T-helper 9 cell (primary cell): ENCODE measurements at places on chromosomes 5 and 9.

DNA sequence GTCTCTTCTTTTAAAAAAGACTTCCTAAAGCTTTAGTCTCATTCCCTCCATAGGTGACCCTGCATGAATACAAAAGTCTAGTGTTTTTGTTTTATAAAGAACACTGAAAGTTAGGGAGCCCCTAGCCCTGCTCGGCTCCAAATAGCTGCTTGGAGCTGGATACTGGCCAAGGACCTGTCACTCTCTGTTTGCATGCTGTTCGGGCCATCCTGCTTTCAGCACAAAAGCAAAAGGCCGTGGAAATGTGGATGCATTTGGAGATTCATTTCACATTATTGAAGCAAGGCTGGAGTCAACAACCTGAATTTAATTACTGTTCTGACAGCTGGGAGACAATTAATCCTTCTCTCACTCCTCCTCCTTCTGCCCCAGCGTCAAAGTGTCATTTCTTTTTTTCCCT is 151.7 kb upstream of the NMUR2 start:
- DNase-seq: no peak

DNA sequence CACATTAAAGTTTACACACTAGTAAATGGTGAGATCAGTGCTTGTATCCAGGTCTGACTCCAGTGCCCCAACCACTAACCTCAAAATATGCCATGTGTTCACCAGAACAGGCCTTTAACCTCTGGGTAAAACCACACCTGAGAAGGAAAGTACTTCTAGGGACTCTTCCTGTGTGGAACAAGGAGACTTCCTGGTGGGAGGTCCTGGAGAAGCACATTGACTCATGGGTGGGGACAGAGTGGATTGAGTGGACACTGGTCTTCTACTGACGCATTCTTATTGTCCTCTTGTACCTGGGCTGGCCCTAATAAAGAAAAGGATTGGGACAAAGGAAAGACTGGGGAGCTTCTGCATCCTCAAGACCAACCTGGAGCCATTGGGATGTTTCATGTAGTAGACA is 43.4 kb downstream of the ANGPTL2 start:
- DNase-seq: no peak

DNA sequence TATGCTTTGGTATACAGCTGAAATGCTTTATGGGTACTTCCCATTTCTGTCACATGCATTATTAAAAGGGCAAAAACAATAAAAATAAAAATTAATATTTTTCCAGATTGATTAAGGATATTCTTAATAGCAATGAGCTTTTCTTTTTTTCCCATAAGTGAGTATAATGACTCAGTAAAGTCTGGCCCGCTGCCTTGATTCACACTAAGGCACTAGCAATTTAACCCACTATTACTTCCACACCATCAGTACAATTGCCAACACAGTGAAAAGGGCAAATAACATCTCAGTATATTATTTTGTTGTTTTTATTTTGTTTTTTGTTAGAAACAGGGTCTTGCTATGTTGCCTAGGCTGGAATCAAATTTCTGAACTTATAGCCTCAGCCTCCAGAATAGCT is 150.1 kb downstream of the RNF180 start:
- DNase-seq: no peak

DNA sequence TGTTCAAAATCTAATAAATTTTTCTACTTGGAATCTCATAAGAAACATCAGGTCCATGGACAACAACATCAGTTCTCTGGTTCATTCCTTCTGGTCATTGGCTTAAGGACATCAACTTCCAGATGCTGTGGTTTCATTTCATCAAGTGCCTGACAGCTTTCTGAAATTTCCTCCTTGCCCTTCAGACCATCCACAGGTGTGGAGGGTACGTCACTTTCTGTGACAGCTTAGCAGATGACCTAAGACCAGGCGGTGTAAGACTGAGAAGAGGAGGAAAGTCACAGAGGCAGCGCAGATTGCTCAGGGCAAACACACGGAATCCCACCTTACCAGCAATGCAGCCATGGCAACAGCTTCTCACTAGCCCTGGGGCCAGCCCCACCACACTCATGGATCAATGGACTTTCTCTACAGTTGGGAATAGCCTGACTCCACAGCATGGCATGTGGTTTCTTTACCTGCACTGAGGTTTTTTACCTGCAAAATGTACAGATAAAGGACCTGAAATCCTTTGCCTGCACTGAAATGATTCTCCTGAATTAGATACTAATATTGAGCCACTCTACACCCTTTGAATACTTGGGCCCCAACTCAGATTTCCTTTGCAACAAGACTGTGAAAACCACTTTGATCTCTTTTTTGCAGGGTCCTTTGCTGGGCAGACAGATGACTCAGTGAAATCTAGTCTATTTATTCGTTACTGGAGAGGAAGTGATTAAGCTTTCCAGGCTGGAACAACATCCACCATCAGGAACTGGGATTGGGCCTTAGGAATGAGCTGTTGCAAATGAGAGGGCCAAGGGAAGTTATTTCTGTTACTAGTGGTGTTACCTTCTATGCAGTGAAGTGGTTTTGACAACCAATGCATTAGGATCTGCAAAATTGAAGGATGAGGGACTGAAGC is 26.9 kb downstream of the TICAM2 start:
- no peak for DNase-seq

GRCh38 chr5:72093217-72093616 is 14.1 kb upstream of the MAP1B start:
- DNase-seq: no peak
